ENCODE measurements at places on chromosomes 7 and 10. TPM values are rescaled to one million over a fixed set of nuclear protein-coding genes. Genes with fewer than 3 reads are reported as not detected.
A peak's percentile ranks its signal among the peaks of the same experiment; 100 is the strongest.

- peak; percentile 34 for ATAC-seq
Measured at GRCh38 chr10:70657041-70657440, 15.3 kb upstream of the ADAMTS14 start.

GRCh38 chr7:85186083-85186520 is 754 bp downstream of the SEMA3D start:
- ATAC-seq, result no peak

DNA sequence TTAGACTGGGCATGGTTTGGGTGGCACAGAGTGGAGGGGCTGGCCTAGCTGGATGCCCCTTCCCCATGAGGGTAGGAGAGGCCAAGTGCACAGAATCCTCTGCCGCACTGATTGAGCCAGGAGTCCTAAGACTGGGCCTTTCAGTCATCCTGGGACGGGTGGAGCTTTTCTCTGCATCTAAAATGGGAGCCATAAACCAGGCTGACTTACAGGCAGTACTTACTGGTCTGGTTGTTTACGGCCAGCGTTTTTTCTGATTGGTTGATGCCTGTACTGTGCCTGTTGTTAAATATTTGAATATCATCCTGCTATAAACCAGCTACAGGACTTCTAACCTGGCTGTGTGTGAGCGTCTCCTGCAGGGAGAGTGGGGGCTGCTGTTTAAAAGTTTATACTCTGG is 107.8 kb downstream of the CDH23 start:
- no peak for ATAC-seq

DNA sequence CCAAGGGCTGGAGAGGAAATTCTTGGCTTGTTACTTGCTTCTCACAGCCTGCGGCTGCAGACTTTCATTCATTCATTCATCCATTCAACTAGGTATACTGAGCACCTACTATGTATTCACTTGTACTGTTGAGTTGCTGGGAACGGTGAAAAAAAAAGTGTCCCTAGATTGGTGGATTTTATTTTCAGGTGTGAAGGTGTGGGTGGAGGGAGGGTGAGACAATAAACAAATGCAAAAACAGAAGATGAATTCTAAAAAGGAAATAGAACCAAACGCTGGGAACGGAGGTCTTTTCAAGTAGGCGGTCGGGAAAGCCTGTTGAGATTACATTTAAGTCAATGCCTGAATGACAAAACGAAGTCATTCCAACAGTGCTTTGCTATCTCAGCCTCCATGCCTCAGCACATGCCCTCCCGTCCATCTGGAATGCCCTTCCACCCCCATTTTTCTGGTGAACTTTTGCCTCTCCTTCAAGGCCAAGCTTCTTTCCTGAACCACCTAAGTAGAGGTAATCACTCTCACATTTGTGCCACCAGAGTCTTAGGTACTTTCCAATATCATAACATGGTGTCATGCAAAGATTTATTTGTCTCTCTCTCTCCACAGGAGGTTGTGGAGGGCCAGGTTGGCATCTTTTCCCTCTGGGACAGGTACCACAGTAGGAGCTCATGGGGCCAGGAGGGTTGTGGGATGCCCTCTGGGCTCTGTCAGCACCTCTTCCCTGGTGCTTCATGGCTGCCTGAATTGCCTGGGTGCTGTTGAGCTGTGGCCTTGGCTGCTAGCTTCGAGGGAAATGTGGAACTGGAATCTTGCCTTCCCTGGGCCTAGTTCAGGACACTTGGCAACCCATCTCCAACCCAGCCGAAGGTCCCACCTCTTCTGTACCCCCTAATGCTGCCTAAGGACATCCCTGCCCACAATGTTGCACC is 5.5 kb downstream of the NKX2-3 start:
- ATAC-seq, result no peak

NYAP1 gene
- total RNA-seq, result 0.19 TPM

- no peak for ATAC-seq
Measured at GRCh38 chr10:89078724-89079672, 88.4 kb downstream of the FAS start.

NEUROG3 gene
- 0.78 TPM for total RNA-seq

GIMAP5 gene
- total RNA-seq, result 142 TPM

PARD3 gene
- 0.13 TPM for total RNA-seq

- no peak for ATAC-seq
Measured at GRCh38 chr7:36155811-36156361, 2.8 kb downstream of the EEPD1 start.

- ATAC-seq, result no peak
Measured at GRCh38 chr10:78740976-78741915, 327.5 kb upstream of the ZMIZ1 start.

- ATAC-seq, result no peak
Measured at GRCh38 chr10:114662646-114663217, 4.7 kb upstream of the ABLIM1 start.

GGCT gene
- total RNA-seq, result 35.5 TPM

GRCh38 chr10:130177250-130177649 is 41.1 kb downstream of the GLRX3 start:
- no peak for ATAC-seq

GRCh38 chr7:129781928-129782817 is 170.6 kb downstream of the UBE2H start:
- ATAC-seq, result no peak

CNTNAP2 gene
- total RNA-seq, result not detected

GRCh38 chr7:33981671-33982424 is 76.5 kb downstream of the BMPER start:
- no peak for ATAC-seq

GRCh38 chr7:94980418-94981142 is 73.2 kb downstream of the PPP1R9A start:
- no peak for ATAC-seq

- no peak for ATAC-seq
Measured at GRCh38 chr10:6349846-6350535, 147.3 kb downstream of the PFKFB3 start.

GPRIN2 gene
- not detected for total RNA-seq

- no peak for ATAC-seq
Measured at GRCh38 chr7:49020145-49020544, 95.8 kb downstream of the CDC14C start.

GRCh38 chr7:542713-543500 is 23.3 kb upstream of the PDGFA start:
- peak; percentile 90 for ATAC-seq

DNA sequence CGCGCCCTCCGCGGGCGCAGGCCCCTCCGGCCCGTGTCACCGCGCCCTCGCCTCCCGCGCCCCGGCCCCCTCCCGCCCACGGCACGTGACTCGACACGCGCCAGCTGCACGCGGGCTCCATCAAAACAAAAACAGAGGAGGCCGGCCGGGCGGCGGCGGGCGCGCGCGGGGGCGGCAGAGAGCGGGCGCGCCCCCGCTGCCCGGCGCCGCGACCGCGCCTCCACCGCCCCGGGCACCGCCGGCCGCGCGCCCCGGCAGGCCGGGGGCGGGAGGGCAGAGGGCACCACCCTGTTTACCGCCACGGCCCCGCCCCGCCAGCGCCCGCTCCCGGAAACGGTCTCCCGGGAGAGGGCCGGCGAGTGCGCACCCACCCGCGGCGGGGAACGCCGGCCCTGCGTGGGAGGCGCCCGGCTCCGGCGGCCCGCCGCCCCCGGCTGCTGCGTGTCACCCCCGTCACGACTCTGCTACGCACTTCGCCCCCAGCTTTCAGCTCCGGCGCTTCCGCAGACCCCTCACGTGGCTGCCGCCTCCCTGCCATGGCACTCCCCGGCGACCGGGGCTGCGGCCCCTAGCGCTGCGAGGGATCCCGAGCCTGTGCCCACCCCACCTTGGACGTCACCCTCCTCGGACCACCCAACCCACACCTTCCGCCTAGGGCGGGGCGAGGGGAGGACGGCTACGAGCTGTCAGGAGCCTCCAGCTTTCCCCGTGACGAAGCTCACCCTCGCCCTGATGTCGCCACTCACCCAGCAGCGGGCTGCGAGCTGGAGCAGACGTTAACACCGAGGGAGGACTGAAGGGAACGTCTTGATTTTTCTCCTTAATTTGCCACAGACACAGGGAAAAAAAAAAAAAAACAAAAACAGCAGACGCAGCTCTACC is 221.6 kb upstream of the MKLN1 start:
- ATAC-seq, result peak; percentile 40

ZNF438 gene
- total RNA-seq, result 5.1 TPM

Measured in activated T-helper 17 cell treated with anti-CD3 and anti-CD28 coated beads, Interleukin-2, amount 50 U/mL, for 72 hours (primary cell).